ENCODE measurements at places on chromosomes 5 and 9.

DNA sequence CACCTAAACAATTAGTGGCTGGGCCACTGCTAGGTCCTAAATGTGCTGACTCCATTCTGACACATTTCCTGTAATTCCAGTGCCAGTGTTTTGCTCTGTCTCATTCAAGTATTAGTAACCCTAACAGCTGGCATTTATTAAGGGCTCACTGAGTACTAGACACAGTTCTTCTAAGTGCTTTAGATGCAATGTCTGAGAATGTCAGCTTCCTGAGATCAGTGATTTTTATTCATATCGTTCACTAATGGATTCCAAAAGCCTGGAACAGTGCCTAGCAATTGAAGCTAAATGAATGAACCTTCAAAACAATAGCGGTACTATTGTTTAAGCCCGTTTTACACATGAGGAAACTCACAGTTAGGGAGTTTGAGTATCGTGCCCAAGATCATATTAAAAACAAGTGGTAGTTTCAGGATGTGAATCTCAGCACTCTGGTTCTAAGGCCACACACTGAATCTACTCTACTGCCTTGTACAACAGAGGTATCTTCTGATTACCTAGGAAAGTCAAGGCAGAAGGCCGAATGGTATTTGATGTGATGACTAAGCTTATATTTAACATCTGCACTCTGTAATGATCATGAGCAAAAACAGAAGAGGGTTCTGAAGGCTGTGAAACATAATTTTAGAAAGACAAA is 304.0 kb downstream of the PJA2 start:
- peak; percentile 94 for DNase-seq

DNA sequence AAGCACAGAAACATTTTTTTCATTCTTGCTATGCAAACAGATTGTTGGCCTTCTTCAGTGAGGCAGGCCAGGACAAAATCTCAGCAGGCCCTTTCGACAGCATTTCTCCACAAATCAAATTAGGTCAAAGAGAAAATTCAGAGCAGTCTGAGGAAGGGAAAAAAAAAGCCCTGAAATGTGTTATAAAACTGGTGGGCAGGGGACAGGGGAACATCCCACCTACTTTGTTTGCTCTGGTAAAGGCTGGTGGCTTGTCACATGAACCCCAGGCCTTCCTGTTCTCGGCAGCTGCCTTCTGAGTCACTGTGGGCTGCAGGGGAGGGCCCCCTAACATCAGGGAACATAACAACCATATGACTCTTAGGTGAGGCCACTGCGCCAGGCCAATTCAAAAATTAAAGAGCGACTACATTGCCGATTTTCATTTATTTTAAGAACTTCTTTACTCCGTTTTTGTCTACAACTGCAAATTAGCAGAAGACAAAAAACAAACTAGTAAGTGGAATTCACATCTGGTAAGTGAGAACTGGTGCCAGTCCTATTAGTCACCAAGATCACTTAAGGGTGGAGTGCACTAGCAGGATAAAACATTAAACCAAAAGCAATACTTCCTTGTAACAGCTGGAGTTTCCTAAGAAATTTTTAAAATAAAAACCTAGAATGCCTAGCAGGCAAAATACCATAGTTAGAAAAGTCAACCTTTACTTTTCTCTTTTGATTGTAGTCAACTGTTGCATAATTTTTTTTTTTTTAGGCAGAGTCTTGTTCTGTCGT is 46.2 kb upstream of the DENND4C start:
- peak; percentile 91 for DNase-seq

DNA sequence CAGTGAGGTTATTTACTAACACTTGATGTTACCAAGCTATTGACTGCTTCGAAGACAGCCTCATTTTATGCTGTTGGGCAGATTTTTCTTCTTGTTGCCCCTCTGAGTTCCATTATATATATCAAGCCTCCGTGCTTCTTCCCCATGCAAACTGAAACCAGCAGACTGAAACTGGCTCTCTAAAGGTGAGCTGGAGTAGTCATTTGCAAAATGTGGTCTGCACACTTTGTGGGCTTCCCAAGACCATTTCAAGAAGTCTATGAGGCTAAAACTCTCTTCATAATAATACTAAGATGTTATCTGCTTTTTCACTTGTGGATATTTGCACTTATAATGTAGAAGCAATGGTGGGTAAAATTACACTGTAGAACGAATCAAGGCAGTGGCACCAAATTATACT is 13.9 kb downstream of the SLC36A1 start:
- no peak for DNase-seq

DNA sequence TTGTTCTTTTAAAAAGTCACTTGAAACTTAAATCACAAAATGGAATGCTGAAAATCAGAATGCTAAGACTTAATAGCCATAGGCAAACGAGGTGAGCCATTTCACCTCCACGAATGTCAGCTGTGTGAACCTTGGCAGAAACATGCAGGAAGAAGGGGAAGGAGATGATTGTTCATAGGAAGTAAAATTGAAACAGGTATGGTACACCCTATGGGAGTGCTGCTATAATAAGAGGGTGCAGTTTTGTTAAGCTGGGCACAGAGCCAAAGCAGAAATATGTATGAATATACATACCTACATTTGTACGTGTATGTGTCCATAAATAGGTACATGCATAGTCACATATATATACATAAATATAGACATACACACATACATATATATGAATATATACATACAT is 51.0 kb upstream of the SPINK5 start:
- DNase-seq: no peak

GRCh38 chr9:125705893-125706292 is 1.1 kb downstream of the MAPKAP1 start:
- no peak for DNase-seq

DNA sequence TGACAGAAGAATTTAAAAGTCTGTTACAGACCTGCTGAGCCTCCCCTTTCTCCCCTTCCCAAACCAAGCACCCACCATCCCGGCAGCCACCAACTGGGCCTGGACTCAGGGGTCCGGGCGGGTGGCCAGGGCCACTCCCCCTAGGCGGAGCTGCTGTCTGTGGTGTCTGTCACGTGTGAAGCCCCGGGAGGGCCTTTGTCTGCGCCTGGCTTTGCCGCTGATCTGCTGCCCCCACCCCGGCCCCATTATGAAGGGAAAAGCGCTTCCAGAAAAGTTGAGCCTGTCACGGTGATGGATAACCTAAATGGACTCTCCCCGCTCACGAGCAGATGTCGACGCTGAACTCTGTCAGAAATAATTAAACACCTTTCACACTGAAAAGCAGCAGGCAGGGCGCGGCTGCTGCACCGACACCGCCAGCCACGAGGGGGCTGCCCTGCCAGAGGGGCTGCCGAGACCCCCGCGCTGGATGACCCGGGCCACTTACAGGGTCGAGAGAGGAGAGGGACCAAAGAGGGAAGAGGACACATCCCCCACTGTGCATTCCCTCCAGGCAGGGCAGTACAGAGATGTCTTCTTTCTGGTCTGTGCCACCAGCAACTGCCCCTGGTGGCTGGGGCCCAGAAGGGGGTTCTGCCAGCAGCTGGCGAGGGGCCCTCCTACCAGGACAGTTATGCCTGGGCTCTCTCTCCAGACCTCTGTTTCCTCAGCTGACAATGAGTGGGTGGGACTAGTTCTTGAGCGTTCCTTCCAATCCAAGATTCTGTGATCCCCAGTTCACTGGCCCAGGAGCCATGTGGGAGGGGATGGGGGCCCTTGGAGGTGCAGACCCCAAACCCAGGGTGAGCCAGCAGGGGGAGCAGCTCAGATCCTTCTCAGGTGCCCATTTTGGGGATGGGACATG is 36.0 kb upstream of the BARHL1 start:
- peak; percentile 25 for DNase-seq

DNA sequence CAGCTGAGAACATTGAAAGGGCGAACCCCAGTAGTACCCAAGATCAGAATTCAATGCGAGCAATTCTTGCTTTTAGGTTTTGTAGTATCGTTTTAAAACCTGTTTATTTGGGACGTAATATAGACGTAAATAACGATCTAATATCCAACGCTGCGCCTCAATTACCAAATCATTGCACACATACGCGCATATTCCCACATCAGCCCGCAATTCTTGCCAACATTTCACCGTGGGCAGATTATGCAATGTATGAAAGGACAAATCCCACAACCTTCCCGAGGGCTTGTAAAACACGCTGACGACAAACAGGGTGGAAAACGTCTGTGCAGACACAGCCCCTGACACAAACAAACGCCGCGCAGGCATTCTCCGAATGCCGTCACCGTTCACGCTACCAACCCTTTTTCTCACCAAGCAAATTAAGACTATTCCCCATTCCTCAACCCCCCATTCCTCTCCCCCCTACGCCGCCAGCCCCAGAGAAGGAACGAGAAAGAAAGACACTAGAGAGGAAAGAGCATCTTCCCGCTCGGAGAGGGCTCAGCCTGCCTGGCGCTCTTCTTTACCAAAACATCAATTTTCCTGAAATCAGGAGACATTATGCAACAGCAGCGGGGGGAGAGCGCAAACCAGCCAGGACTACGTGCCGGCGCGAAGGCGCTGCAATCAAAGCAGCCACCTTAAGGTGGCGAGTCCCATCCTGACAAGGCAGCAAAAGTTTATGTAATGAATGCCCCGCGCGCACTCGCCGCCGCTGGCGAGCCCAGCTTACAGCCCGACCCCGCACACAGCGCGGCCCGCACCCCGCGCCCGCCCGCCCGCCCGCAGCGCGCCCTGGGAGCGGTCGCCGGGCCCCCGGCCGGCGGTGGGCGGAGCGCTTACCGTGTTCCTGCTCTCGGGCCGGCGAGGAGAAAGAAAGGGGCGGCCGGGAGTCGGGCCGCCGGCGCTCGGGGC is 597 bp downstream of the NFIL3 start:
- peak; percentile 93 for DNase-seq

Measured in fibroblast of pulmonary artery (primary cell).